Breast epithelium (tissue), 4 donors: ENCODE measurements at places on chromosomes 3 and 15.

GRCh38 chr3:195817578-195818135 lies 5.9 kb upstream of the MUC4 start:
- DNase-seq, result no peak

DNA sequence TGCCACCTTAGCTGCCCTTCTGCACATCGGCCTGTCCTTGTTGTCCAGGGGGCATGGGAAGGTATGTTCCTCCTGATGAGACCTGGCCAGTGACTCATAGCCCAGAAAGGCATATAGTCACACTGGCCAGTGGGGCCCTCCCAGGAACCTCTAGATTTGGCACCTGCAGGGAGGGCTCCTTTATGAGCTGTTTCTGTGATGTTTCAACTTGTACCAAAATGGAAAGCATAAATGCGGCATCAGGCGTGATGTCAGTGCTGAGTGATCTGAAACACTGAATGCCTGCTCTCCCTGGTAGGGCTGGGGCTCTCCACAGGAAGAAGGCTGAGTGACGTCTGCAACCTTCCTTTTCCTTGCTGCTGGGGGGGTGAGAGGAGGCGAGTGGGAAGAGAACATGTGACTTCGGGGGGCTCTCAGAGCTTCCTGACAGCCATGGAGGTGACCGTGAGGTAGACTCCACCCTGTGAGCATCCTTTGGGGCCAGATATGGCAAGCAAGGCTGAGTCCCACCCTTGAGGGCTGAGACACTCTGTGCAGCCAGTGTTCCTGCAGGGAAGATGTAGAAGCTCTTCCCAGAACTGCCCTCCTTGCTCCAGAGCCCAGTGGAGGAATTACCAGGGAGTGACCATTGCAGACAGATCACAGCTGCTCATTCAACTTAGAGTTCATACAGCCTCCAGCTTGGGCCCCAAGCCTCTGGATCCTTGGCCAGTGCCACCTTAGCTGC lies 37.1 kb upstream of the APEH start:
- no peak for DNase-seq

DNA sequence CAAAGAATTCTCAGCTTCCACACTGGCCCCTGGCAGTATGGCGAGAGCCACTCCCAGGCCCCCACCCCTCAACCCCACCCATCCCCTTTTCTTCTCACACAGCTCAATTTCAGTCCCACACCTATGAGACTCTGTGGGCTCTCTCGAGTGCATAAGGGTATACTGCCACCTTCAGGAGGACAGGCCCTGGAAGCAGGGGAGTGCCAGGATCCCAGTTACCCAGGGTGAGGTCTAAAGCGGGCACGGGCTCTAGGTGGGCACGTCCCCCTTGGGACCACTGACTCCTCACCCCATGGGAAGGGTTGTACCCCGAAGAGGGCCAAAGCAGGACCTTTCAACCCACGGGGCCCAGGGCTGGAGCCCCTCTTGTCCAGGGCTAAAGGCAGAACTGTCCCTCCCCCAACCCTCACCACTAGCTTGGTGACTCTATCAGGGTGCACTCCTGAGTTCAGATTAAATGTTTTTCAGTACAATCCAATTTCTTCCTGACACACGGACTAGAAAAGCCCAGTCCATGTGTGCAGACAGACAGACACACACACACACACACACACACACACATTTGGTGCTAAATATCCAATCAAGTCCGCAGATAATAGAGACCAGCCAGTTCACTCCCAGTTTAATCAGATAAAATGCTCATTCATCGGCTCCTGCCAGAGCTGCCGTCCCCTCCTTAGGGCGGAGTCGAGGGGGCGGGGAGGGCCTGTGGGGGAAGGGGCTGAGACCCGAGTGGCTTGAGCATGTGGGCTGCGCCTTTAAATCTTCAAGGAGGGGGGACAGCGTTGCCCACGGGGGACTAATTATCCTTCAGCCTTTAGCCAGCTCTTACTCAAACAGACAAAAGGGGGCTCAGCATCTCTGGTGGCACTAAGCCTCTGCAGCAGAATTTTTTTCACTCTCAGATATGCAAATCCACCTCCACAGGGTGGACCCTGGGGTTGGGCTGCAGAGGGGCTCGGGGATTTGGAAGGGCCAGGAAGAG lies 59.3 kb downstream of the CYP11A1 start:
- no peak for DNase-seq

DNA sequence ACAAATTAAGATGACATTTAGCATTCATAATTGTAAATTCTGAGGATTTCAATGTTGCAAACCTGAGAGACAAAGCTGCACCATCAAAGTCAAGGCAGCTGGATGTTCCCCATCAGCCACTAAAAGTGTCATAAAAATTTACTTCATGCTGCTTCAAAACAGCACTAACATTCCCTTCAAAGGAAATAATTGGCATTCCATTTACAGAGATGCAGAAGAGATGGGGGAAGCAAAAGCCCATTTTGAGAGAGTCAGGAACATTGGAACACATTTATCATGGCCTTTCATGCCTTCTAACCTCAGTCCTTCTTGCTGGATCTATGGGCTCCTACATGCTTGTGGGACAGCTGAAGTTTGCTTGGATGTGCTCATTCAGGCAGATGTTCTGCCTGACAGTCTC lies 6.4 kb upstream of the TMEM158 start:
- no peak for DNase-seq

DNA sequence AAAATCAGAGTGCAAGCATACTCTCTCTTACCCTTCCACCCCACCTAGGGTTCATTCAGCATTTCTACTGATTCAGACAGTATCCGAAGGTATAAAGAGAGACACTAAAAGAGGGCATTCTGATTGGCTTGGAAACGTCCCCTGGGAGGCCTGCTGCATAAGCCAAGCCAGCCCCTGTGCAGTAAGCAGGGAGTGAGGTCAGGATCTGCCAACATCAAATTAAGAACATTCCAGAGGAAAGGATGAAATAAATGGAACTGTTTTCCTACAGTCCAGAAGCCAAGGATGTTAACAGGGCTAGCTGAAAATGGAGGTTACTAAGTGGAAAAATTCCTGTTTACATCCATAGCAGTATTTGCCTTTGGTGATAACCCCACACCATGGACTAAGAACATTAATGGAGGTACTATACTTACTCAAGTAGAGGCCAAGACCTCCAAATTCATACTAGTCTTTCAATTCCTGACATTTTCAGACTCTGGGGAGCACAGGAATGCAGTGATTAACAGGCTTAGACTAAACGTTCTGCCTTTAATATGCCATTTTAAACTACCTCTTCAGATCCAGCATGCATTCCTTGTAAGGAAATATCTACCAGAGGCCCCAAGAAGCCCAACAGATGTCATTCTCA lies 34.5 kb downstream of the NPTN start:
- DNase-seq, result no peak

DNA sequence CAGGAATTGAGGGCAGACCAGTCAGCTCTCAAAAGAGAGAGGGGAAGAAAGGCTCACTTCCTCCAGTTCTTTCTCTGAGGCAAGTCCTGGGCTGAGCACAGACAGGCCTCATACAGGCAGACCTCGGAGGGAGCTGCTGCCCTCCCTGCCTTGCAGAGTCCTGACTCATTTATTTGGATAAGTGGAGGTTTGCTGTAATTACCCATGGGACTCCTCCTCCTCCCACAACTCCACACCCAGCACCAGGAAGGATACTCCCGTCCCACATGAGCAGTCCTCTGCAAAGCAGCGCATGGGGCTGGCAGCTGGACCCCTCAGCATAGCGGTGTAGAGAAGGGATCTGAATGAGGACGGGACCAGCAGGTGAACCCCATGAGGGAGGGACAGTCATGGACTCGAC lies 13.4 kb upstream of the SCN10A start:
- no peak for DNase-seq

DNA sequence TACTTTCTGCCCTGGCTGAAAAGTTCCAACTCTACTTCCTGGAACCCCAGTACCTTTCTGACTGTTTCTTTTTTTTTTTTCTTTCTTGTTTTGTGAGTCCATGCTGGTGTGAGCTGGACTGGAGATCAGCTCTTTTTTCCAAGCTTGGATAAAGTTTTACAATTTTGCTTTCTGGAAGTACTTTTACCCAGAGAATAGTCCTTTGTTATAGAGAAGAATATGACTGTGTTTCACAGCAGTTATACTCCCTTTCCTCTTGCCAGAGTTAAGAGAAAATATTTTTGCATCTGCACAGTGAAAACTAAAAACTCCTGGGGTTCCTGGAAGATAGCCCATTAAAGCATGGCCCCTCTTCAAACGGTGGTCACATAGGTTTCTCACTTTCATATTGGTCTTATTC lies 1100.6 kb downstream of the OTOL1 start:
- no peak for DNase-seq

DNA sequence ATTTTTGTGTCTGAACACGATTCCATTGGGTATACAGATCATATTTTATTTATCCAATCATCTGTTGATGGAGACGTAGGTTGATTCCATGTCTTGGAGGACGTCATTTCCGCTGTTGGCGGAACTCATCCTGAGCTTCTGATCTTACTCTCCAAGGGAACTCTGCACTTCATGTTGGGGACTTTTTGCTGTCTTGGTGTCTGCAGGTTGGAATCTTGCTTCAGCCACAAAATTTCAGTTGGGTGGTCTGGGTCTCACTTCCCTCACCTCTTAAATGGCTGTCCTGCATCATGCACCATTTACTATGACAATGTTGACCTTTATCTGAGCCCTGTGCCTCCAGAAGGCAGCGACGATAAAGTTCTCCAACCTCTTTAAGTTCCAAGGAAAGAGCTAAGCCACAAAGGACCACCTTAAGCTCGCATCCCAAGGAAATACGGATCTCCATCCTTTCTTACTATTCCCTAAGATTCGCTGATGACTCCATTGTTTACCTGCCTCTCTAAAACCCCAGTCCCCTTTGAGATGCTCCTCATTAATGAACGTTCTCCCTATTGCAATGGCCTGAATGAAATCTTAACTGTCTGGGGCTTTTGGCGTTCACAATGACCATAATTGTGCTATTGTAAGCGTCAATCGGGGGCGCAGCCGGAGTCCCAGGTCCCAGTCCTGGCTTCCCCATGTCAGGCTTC lies 23.1 kb upstream of the RNU6-1 start:
- DNase-seq, result no peak

GRCh38 chr15:66598095-66598815 lies 32.5 kb upstream of the LCTL start:
- no peak for DNase-seq

DNA sequence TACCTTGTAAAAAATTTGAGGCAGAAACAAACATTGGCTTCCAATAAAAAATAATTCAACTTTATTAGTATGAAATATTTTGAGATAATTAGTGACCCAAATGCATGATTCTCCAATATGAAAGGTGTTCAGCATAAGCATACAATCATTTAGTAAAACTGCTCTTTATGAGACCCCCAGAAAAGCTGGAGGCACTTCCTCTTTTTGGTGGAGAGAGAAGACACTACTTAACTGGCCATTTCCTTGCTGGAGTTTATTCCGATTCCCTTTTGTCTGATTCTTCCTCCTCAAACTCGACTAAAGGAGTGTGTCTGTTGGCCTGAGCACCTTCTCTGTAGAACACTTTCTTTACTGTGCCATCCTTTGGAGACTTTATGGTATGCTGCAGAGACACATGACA lies 34.8 kb upstream of the DCUN1D1 start:
- no peak for DNase-seq

- no peak for DNase-seq
These were observed 1268.7 kb downstream of the SI start for GRCh38 chr3:163809540-163809993.

GRCh38 chr3:127731546-127732289 lies 59.0 kb downstream of the ABTB1 start:
- DNase-seq, result no peak

DNA sequence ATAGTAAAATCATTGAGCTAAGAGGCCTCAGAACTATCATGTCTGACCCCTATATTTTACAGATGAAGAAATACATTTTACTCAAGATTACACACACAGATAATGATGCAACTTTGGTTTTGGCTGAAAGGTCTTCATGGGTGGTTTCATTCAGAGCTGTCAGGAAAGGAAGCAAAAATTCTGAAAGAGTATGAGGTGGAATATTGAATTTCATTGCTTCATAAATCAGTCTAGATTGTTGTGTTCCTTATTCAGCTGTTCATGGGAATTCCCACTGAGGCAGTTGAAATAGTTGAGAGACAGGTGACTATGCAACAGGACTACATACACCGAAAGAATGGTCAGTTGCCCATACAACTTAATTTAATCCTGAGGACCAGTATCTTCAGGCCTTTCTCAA lies 39.4 kb downstream of the CD200 start:
- DNase-seq, result no peak

DNA sequence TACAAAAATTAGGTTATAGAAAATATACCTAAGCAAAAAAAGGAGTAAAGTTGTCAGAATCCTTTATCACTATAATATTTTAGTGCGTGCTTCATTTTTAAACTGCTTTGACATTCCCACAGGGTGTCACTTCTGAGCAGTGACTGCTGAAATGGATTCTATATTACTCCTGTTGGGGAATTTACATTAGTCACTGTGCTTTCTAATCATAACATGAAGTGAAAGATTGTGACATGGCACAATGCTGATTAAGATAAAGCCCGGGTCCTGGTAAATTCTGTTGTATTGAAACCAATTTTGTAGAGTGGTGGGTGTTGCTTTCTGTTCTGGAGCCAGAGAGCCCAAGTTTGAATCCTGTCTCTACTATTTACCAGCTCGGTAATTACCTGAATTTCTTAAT lies 36.4 kb upstream of the EHHADH start:
- no peak for DNase-seq

GRCh38 chr3:168047190-168047795 lies 48.4 kb downstream of the GOLIM4 start:
- no peak for DNase-seq

GRCh38 chr3:127738192-127738840 lies 65.6 kb downstream of the ABTB1 start:
- no peak for DNase-seq

- DNase-seq, result no peak
These were observed 322.6 kb downstream of the THSD4 start for GRCh38 chr15:71437919-71438318.

- no peak for DNase-seq
These were observed 62.2 kb downstream of the PYDC2 start for GRCh38 chr3:191523148-191523547.

DNA sequence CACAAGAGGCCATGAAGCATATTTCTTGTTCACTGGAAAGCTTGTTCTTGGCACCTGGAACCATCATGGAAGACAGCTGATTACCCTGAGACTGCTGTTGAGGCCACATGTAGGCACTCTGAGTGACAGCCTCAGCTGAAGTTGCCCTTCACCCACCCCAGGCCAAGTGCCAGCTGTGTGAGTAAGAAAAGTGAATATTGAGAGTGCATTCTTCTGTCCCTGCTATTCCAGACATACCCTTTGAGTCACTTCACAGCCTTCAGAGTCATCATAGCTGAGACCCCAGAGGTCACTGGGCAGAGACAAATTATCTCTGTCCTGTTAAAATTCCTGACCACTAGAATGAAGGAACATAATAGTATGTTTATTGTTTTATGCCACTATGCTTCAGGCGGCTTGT lies 79.6 kb downstream of the NFKBIZ start:
- DNase-seq, result no peak

GRCh38 chr15:93460717-93461116 lies 371.7 kb upstream of the RGMA start:
- no peak for DNase-seq

DNA sequence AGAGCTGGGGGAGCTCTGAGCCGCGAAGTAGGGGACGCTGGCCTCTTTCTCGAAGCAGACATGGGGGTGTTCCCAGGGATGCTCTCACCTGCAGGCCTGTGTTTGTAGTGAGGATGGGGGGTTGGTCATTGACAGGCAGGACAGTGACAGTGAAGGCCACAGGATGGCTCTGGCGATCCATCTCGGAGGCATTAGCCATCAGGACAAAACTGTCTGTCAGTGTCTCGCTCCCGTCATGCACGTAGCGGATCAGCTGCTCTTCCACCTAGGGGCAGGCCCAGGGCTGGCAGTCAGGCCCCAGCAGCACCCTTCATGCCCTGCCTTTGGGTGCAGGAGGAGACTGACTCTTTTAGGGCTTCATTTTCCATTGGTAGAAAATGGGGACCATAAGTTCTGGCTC lies 28.0 kb downstream of the CSPG4 start:
- DNase-seq, result no peak
